Progenitor cell of endocrine pancreas (in vitro differentiated cells): ENCODE measurements at places on chromosomes 3 and 15.
A peak's percentile ranks its signal among the peaks of the same experiment; 100 is the strongest.

- no peaks in the 10 kb centered on the region for H3K27me3 ChIP-seq
- H3K36me3 ChIP-seq = no peaks in the 10 kb centered on the region
- DNase-seq = no peak
- peaks cover 3% of the 10 kb centered on the region for H3K4me1 ChIP-seq
- H3K27ac ChIP-seq = no peak overlapping the region
These were observed 490.3 kb upstream of the EPHA6 start for GRCh38 chr3:96324087-96324486.

DNA sequence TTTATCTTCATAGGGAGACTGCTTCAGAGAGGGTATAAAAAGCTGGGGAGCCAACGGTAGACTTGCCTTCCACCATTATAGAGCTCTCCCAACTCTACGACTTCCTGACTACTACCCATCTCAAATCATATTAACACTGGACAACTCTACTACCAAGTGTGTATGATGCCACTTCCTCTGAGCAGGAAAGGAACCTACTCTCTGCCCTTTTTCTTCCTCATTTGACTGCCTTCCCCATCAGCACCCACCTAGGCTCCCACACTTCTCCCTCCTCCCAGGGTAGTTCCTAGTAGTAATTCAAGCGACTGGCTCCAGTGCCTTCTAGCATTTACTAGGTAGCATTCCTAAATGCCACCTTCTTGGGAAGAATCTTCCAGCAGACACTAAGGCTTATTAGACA, 24.5 kb upstream of the TBL1XR1 start:
- H3K27ac ChIP-seq = peak overlapping the region; percentile 4
- H3K36me3 ChIP-seq = no peaks in the 10 kb centered on the region
- no peak for DNase-seq
- H3K27me3 ChIP-seq = no peaks in the 10 kb centered on the region
- H3K4me3 ChIP-seq = no peak overlapping the region

DNA sequence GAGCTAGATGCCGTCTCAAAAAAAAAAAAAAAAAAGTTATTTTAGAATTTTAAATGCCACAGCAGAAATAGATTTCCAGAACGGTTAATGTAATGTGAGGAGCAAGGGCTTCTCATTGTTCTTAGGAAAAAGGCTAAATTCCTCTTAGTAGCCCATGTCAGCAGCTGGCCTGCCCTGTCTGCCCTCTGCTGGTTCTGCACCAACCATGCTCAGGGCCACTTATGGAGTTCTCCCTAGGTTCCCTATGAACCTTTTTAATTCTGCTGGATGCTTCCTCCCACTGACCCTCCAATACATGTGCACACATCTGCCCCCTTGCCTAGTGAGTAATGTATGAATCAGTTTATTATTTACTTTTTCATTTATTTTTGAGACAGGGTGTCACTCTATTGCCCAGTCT, 32.2 kb upstream of the DPPA4 start:
- H3K36me3 ChIP-seq = no peaks in the 10 kb centered on the region
- H3K27me3 ChIP-seq = peaks cover 5% of the 10 kb centered on the region
- no peak overlapping the region for H3K27ac ChIP-seq
- no peak overlapping the region for H3K4me3 ChIP-seq
- H3K4me1 ChIP-seq = peaks cover 5% of the 10 kb centered on the region
- DNase-seq = no peak

DNA sequence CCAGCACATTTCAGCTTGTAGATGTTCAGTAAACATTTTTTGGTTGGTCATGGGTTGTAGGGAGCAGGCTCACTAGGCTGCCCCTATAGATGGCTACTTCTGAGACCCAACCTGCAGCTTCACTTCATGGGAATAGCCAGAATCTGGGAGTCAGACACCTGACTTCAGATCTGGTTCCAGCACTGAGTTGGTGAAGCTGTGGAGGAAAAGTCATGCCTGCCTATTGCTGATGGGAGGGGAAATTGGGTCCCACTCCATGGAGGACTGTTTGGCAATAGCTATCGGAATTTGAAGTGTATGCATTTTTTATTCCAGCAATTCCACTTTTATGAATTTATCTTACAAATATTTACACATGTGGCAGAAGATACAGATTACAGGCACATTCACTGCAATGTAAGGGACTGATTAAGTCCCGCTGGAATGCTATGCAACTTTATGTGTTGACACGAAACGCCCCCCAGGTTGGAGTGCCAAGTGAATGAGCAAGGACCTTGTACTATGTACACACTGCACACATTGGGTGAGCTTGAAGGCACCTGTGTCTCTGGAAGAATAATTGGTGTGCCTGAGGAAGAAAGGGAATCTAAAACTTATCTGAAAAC, 7.8 kb upstream of the CCR1 start:
- no peak overlapping the region for H3K27ac ChIP-seq
- no peaks in the 10 kb centered on the region for H3K27me3 ChIP-seq
- H3K4me1 ChIP-seq = peaks cover 1% of the 10 kb centered on the region
- H3K36me3 ChIP-seq = no peaks in the 10 kb centered on the region
- no peak for DNase-seq

- peaks cover 7% of the 10 kb centered on the region for H3K36me3 ChIP-seq
- DNase-seq = no peak
- no peak overlapping the region for H3K27ac ChIP-seq
- H3K4me3 ChIP-seq = no peak overlapping the region
These were observed 17.5 kb downstream of the POPDC2 start for GRCh38 chr3:119642746-119643473.

GRCh38 chr3:57927916-57928315, 80.3 kb upstream of the FLNB start:
- peaks cover 10% of the 10 kb centered on the region for H3K36me3 ChIP-seq
- H3K27ac ChIP-seq = no peak overlapping the region
- no peaks in the 10 kb centered on the region for H3K27me3 ChIP-seq
- no peaks in the 10 kb centered on the region for H3K4me1 ChIP-seq
- H3K4me3 ChIP-seq = no peak overlapping the region

GRCh38 chr3:130517602-130518001, 625 bp downstream of the COL6A6 start:
- peak overlapping the region; percentile 65 for H3K4me3 ChIP-seq
- H3K4me1 ChIP-seq = peaks cover 8% of the 10 kb centered on the region
- no peak for DNase-seq
- peaks cover 60% of the 10 kb centered on the region for H3K27me3 ChIP-seq
- H3K27ac ChIP-seq = no peak overlapping the region
- H3K36me3 ChIP-seq = no peaks in the 10 kb centered on the region

- H3K27ac ChIP-seq = peak overlapping the region; percentile 30
- H3K4me3 ChIP-seq = no peak overlapping the region
- no peaks in the 10 kb centered on the region for H3K27me3 ChIP-seq
- no peak for DNase-seq
These were observed 197.4 kb downstream of the KLHL25 start for GRCh38 chr15:85597155-85597815.

GRCh38 chr3:179921500-179921899, 115.2 kb downstream of the PEX5L start:
- H3K27me3 ChIP-seq = no peaks in the 10 kb centered on the region
- H3K4me3 ChIP-seq = no peak overlapping the region
- DNase-seq = no peak
- H3K4me1 ChIP-seq = no peaks in the 10 kb centered on the region
- no peaks in the 10 kb centered on the region for H3K36me3 ChIP-seq

GRCh38 chr15:47517737-47518136, 199.6 kb upstream of the SEMA6D start:
- no peaks in the 10 kb centered on the region for H3K4me1 ChIP-seq
- DNase-seq = no peak
- no peak overlapping the region for H3K27ac ChIP-seq
- H3K27me3 ChIP-seq = no peaks in the 10 kb centered on the region
- no peaks in the 10 kb centered on the region for H3K36me3 ChIP-seq

DNA sequence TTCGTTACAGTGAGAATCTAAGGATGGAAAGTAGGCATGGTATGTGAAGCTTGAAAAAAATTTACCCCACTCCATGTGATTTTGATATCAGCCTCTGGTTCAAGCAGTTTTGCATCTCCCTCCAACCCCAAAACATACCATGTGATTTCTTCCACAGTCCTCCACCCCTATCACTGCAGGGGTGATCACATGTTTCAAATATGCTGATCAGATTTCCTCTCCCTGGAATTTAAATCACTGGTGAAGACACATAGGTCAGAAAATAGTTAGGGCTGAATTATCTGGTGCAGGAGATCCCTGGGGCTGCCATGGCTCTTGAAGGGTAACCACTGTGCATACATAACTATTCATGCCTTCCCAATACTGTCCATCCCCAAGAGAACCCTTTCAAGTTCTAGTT, 119.7 kb upstream of the THRB start:
- H3K4me3 ChIP-seq = no peak overlapping the region
- no peak overlapping the region for H3K27ac ChIP-seq
- peaks cover 7% of the 10 kb centered on the region for H3K4me1 ChIP-seq
- peaks cover 17% of the 10 kb centered on the region for H3K27me3 ChIP-seq
- no peaks in the 10 kb centered on the region for H3K36me3 ChIP-seq

DNA sequence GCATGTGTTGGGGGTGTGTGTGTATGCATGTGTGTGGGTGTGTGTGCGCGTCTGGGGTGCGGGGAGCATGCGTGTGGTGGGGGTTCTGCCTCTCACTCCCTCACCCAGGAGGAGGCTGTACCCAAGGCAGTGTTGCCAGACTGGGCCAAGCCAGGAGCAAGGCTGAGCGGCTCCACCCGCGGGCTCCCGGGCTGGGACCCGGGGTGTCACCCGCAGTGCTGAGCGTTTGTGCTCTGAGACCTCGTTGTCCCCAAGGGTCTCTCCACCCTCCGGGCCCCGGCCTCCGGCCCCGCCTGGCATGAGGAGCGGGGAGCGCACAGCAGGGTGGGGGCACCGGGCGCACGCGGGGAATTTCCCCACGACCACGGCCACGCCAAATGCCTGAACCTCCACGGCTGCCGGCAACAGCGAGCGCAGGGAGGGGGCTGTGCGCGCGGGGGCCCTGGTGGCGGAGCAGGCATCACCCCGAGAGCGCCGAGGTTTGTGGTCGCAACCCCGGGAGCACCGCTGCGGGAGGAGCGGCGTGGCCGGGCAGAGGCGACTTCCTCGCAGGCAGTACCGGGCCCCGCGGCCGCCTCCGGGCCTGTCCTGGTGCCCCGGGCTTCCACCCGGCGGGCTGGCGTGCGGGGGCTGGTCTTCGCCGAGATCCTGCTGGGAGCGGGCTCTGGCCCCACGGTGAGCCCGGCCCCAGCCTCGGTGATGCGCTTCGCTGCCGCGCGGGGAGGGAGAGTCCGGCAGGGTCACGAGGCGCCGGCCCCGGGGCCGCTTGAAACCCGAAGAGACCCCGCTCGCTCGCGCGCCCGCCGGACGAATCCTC, 7.4 kb upstream of the OCA2 start:
- H3K27me3 ChIP-seq = peaks cover 59% of the 10 kb centered on the region
- no peak overlapping the region for H3K27ac ChIP-seq
- H3K4me1 ChIP-seq = peaks cover 3% of the 10 kb centered on the region
- no peak for DNase-seq

- H3K27ac ChIP-seq = no peak overlapping the region
- no peaks in the 10 kb centered on the region for H3K4me1 ChIP-seq
- H3K36me3 ChIP-seq = peaks cover 27% of the 10 kb centered on the region
- no peak overlapping the region for H3K4me3 ChIP-seq
- no peak for DNase-seq
These were observed 44.1 kb downstream of the RUBCN start for GRCh38 chr3:197692641-197693040.

DNA sequence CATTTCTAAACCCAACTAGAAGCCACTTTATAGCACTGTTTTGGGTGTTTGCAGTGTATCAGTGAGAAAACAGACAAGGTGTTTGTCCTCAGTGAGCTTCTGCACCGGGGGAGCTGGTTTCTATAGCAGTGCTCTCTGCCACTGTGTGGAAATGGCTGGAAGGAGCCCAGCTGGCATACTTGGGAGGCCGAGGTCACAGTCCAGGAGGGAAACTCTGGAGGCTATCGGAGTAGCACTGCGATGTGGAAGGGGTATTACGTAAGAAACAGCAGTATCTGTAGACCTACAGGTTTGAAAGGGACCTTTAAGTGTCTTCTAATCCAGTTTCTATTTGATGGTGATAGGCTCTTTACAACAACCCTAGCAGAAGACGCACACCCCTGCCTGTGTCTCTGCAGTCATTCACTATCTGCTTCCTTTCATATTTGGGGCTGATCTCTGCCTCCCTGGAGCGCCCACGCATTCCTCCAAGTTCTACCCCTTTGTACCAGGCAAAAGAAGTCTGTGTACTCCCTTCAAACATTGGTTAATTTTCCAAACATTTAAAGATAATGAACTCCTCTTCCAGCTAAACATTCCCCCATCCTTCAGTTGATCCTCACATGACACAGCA, 87.4 kb upstream of the ADAMTS17 start:
- H3K4me1 ChIP-seq = peaks cover 3% of the 10 kb centered on the region
- H3K36me3 ChIP-seq = no peaks in the 10 kb centered on the region
- DNase-seq = no peak
- H3K27me3 ChIP-seq = no peaks in the 10 kb centered on the region

- no peak overlapping the region for H3K4me3 ChIP-seq
- H3K27ac ChIP-seq = no peak overlapping the region
- no peak for DNase-seq
- H3K27me3 ChIP-seq = peaks cover 30% of the 10 kb centered on the region
- no peaks in the 10 kb centered on the region for H3K36me3 ChIP-seq
- no peaks in the 10 kb centered on the region for H3K4me1 ChIP-seq
These were observed 8.5 kb downstream of the CKMT1A start for GRCh38 chr15:43702174-43702573.

DNA sequence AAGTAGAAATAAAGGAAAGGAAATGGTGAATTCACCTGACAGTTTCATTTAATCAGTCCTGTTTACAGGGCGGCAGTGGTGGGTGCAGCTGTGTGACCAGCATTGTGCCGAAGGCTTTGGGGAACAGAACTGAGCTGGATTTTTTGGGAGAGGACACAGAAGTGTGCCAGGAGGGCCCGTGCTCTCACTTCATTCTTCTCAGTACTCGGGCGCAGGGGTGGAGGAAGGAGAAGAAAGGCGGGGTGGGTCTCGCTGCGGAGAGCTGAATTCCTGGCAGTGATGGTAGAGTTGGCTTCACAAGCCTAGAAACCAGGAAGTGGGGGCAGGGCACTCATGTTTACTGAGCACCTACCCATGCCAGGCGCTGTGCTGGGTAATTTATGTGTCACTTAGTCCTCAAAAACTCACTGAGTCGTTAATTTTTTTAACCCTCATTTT, 64.6 kb downstream of the CRTC3 start:
- no peaks in the 10 kb centered on the region for H3K27me3 ChIP-seq
- H3K4me3 ChIP-seq = no peak overlapping the region
- peaks cover 3% of the 10 kb centered on the region for H3K4me1 ChIP-seq

GRCh38 chr3:108474581-108474980, 35.8 kb downstream of the MYH15 start:
- DNase-seq = no peak
- H3K4me1 ChIP-seq = peaks cover 30% of the 10 kb centered on the region
- H3K36me3 ChIP-seq = no peaks in the 10 kb centered on the region
- no peak overlapping the region for H3K4me3 ChIP-seq

DNA sequence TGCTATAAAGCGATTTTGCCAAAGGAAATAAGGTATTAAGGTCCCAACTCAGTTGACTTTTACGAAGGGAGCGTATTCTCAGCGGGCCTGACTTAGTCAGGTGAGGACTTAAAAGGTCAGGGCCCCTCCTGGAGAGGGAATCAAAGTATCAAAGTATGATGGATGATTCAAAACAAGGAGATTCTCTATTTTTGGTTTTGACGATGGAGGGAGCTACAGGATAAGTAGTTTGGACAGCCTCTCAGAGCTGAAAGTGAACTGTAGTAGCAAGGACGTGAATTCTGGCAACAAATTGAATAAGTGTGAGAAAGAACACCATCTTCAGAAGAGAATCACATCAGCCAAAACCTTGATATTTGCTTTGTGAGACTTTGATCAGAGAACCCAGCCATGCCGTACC, 1186.5 kb downstream of the SI start:
- peaks cover 14% of the 10 kb centered on the region for H3K4me1 ChIP-seq
- DNase-seq = no peak
- no peaks in the 10 kb centered on the region for H3K36me3 ChIP-seq
- no peaks in the 10 kb centered on the region for H3K27me3 ChIP-seq
- H3K27ac ChIP-seq = no peak overlapping the region
- H3K4me3 ChIP-seq = no peak overlapping the region
